ENCODE measurements at places on chromosomes 2 and 18.

DNA sequence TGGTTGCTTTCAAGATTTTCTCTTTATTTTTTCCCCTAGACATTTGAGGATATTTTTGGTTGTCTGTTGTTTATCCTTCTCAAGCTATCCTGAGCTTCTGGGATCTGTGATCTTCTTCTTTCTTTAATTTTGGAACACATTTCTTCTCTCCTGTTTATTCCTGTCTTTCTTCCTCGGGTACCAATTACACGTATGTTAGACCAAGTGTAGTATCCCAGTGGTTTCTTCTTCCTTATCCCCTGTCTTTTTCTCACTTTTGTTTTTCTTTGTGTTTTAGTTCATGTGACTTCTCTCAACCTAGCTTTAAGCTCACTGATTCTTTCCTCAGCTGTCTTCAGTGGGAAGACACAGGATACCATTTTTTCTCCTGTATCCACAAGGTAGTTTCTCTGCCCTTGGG, 120.0 kb downstream of the GALR1 start:
- no peak for DNase-seq

DNA sequence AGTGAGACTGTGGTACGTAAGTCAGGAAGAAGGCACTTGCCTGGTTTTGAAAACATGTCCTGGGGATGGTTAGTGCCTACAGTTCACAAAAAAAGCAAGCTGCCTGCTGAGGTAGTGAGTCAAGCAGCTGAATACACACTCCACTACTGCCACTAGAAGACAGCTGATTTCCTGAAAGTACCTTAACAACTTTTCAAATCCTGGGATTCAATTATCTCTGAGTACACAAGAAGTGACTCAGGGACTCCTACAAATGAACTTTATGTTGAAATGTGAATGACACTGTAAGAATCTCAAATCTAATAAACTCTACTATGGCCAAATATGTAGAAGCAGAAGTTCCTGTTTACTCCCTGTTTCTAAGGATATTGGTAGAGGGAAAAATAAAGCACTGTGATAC, 58.0 kb upstream of the ARL5A start:
- DNase-seq: no peak

GRCh38 chr2:209368914-209369313, 54.9 kb upstream of the MAP2 start:
- DNase-seq: peak; percentile 33

GRCh38 chr2:179818546-179818945, 42.9 kb downstream of the ZNF385B start:
- DNase-seq: peak; percentile 27

- DNase-seq: no peak
These were observed 7.1 kb downstream of the RBM45 start for GRCh38 chr2:178119179-178119922.

- no peak for DNase-seq
These were observed 62.1 kb upstream of the TCF7L1 start for GRCh38 chr2:85071096-85071495.

- DNase-seq: no peak
These were observed 29.3 kb upstream of the HS6ST1 start for GRCh38 chr2:128347701-128348539.

DNA sequence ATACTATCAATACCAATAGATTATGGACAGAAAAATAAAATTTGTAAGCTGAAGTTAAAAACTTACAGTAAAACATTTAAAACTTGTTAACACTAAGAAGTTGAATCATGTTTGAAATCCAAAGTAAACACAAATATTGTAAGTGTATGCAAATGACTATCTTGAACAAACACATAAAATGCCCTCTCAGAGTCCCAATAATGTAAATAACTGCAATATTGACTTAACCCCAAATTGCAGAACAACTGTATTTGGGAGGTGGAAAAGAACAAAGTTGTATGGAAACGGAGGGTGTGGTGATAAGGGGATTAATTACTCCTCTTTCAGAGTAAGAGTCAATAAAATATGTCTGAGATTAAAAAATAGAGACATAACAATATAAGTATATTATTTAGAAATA, 140.0 kb upstream of the NOL4 start:
- no peak for DNase-seq

- DNase-seq: no peak
These were observed 176.1 kb downstream of the IKZF2 start for GRCh38 chr2:212975333-212975732.

DNA sequence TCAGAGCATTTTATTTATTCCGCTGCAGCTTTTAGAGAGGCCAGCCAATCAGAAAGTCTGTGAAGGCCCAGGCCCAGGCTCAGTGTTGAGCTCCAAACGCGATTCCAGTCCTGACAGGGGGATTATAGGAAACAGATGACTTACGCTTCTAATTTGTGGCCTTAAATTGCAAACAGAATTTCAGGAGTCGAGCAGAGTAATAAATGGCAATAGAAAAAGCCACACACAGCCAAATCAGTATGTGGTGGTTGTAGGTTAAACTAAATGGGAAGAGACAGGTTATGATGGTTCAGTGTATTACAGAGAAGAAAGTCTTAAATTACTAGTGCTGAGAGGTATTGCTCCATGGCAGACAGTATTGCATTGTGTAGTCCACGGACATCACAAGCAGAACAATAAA, 131.0 kb upstream of the ZEB2 start:
- no peak for DNase-seq

GRCh38 chr18:49476664-49477411, 10.2 kb downstream of the C18orf32 start:
- no peak for DNase-seq

GRCh38 chr2:32851777-32852439, 94.8 kb upstream of the LTBP1 start:
- DNase-seq: no peak

GRCh38 chr2:167794554-167795255, 452.7 kb downstream of the STK39 start:
- DNase-seq: no peak

DNA sequence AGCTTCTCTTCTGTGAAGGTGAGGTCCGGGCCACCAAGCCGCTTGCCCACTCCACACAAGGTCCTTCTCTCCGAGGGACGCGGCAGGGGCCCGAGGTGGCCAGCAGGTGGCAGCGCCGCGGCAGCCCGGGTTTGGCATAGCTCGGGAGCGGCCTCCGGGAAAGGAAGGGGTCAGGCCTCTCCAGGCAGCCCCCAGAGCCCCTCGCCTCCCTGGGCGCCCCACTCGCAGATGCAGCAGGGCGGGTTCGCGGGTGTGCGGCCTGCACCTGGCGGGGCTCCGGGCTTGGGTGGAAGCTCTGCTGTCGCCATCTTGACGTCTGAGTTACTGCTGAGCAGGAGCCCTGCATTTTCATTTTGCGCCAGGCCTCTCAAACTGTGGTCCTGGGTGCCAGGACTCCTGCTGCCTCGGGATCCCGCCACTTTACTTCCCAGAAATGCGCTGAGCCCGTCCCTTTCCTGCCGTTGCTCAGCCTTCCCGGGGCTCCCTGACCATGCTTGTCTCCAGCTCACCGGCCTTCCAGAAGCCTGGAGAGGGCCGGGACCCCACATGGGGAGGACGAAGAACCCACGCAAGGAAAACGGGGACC, 18.6 kb upstream of the NCL start:
- peak; percentile 68 for DNase-seq

- DNase-seq: no peak
These were observed 256.9 kb upstream of the COPS8 start for GRCh38 chr2:236828820-236829219.

Data from H54 (cell line).